Stimulated activated CD4-positive, alpha-beta T cell treated with anti-CD3 and anti-CD28 coated beads, Interleukin-12 subunit alpha, Interleukin-12 subunit beta, amount 100 ng/mL, for 4 hours (primary cell): ENCODE measurements at places on chromosomes 3 and 15.
A peak's percentile ranks its signal among the peaks of the same experiment; 100 is the strongest.

DNA sequence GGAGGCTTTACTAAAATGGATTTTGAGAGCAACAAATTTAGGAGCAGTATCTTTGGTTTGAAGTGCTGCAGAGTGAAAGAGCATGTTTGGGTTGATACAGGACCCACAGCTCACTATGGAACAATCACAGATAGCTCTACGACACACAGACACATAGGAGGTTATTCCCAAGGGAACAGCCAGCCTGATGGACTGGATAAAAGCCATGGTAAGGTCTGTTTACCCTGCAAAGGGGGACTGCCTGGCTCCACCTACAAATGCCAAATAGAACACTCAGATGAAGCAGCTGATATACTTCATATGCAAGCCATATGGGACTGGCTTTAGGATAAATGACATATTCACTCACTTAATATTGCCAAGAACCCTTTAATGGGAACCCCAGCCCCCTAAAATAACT, 75.4 kb downstream of the CDC25A start:
- no peak for DNase-seq

DNA sequence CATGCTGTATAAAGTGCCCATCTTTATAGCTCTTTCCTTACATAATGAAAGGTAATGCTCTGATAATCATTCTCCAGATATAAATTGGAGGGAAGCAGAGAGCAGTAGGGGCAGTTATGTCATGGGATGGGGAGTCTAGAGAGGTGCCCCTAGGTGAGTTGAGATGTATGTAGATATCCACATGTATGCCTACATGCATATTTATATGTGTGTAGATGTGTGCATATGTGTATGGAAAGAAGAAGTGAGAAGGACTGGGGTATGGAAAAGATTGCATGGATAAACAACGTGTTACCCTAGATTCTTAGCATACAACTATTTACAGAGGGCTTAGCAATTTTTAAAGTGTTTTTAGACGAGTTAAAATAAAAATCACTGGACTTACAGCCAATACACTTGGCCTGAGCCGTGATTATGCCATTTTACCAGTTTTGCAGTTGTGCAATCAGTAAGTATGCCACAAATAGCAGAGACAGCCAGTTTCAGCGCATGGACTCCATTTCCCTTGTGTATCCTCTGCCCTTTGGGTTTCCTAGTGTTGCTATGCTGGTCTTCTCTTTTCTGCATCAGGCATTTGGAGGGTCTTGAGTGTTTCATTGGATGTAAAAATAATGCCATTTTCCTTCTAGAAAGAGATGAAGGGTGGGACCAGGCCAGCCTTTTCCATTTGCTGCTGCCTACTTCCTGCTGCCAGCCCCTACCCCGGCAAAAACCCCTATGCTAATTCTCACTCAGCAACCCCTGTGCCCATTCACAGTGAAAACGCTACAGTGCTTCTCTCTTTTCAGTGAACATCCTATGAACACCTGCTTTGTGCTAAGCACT, 199.4 kb upstream of the NR2E3 start:
- no peak for DNase-seq

GRCh38 chr3:111539351-111540331, 2.4 kb upstream of the CD96 start:
- DNase-seq: peak; percentile 56

DNA sequence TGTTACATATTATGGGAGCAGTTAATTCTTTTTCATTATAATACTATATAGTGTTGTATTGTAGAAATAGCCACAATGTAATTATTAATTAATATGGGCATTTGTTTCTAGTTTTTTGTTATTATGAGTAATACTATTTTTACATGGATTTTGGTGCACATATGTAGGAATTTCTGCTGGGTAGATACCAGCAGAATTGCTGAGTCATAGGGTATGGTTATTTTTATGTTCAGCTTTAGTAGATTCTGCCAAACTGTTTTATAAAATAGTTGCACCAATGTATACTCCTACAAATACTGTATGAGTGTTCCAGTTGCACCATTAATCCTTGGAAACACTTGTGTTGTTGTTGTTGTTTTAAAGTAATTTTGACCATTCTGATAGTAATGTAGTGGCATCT, 91.5 kb downstream of the SH3GL3 start:
- DNase-seq: no peak

GRCh38 chr15:37823601-37824275, 110.7 kb upstream of the TMCO5A start:
- DNase-seq: no peak

GRCh38 chr3:22959593-22959992, 243.5 kb upstream of the UBE2E2 start:
- no peak for DNase-seq

DNA sequence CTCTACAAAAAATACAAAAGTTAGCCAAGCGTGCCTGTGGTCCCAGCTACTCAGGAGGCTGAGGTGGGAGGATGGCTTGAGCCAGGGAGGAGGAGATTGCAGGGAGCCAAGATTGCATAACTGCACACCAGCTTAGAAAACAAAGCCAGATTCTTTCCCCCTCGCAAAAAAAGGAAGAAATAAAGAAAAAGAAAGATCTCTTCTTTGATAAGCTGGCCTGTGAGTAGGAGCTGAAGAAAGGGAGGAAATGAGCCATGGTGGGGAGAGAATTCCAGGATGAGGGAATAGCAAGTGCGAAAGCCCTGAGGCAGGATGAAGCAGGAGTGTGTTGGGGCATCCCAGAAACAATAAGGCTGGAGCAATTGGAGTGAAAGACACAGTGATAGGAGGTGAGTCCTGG, 24.5 kb upstream of the TOP2B start:
- DNase-seq: no peak

GRCh38 chr15:25249236-25250010, 189.4 kb downstream of the UBE3A start:
- DNase-seq: no peak

DNA sequence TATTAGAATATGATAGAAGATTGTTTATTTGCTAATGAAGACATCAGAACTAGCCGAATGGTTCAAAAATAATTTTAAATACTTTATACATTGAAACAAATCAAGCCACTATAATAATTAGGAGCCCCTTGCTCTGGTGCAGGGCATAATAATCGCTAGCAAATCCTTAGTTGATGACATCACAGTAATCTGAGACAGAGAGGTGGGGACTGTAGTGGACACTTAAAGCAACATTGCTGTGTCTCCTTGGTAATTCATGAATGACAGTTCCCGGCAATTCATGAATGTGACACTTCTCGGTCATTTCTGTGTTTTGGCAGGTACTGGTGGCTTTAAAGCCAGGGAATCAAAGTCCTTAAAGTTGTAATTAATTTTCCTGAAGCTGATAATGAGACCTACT, 114.3 kb downstream of the PPM1L start:
- no peak for DNase-seq
